ENCODE measurements at places on chromosomes 3 and 15. TPM values are rescaled to one million over a fixed set of nuclear protein-coding genes. Genes with fewer than 3 reads are reported as not detected.

GRCh38 chr3:25584011-25584789 lies 80.5 kb downstream of the TOP2B start:
- H3K4me1 ChIP-seq, result peaks cover 14% of the 10 kb centered on the region
- no peak overlapping the region for H3K4me3 ChIP-seq
- no peaks in the 10 kb centered on the region for H3K27me3 ChIP-seq
- H3K36me3 ChIP-seq, result no peaks in the 10 kb centered on the region

Gene ULK3
- 55.3 TPM for polyA plus RNA-seq

Gene TYRO3
- 8.7 TPM for polyA plus RNA-seq

Gene ATRIP
- 5.6 TPM for polyA plus RNA-seq

DNA sequence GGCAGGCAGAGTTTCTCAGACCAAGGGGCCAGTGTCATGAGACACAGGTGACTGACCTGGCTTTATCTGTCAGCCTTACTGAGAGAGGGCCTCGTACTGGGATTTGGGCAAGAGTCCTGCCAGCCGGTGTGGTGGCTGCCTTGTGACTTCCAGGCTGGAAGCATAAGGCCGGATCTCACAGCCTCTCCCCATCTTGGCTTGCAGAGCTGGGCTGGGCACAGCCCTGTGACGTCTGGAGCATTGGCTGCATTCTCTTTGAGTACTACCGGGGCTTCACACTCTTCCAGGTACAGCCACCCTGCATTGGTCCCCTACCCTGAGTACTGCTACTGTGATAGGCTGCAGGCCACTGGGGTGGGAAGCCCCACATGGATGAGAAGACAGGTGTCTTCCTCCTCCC lies 12.1 kb downstream of the CLK3 start:
- DNase-seq, result no peak
- no peak overlapping the region for H3K27ac ChIP-seq
- H3K27me3 ChIP-seq, result no peaks in the 10 kb centered on the region
- peaks cover 31% of the 10 kb centered on the region for H3K36me3 ChIP-seq
- H3K4me3 ChIP-seq, result no peak overlapping the region
- no peaks in the 10 kb centered on the region for H3K4me1 ChIP-seq

DNA sequence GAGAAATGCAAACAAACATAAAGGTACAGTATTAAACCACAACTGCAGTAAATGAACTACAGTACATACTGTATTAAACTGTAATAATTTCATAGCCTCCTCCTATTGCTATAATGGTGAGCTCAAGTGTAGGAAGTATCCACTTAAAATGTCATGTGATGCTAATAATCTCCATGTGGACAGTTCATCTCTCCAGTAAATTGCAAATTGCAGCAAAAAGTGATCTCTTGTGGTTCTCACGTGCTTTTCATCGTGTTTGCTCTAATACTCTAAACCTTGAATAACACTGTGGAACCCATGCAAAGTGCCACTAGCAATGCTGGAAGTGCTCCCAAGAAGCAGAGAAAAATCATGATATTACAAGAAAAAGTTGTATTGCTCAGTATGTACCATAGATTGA lies 9.2 kb upstream of the FNDC3B start:
- H3K27ac ChIP-seq, result no peak overlapping the region
- no peaks in the 10 kb centered on the region for H3K4me1 ChIP-seq
- no peaks in the 10 kb centered on the region for H3K36me3 ChIP-seq
- H3K27me3 ChIP-seq, result no peaks in the 10 kb centered on the region
- no peak overlapping the region for H3K4me3 ChIP-seq

Gene GLDN
- not detected for polyA plus RNA-seq

DNA sequence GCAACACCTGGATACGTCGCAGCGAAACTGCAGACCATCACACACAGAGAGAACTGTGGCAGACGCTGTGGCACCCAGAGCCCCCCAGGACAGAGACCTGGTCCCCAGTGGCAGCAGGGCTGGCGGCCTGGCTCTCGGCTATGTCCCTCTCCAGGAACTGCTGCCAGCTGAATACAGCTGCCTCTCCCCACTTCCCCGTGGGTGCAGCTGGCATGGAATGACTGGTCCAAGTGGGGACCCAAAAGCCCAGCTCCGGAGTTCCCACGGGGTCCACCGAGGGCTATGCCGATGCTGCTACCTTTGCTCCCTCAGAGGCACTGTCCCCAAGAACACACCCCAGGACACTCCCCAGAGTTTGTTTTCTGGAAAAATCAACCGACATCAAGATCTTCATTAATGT lies 67.8 kb upstream of the GATA2 start:
- no peak overlapping the region for H3K27ac ChIP-seq
- peaks cover 8% of the 10 kb centered on the region for H3K4me1 ChIP-seq
- H3K36me3 ChIP-seq, result no peaks in the 10 kb centered on the region
- no peaks in the 10 kb centered on the region for H3K27me3 ChIP-seq

- H3K4me1 ChIP-seq, result no peaks in the 10 kb centered on the region
- H3K4me3 ChIP-seq, result no peak overlapping the region
- no peaks in the 10 kb centered on the region for H3K27me3 ChIP-seq
- DNase-seq, result no peak
Measured at GRCh38 chr15:91263632-91264531, 163.8 kb downstream of the SV2B start.

GRCh38 chr3:172592898-172593669 lies 69.9 kb upstream of the TNFSF10 start:
- H3K27ac ChIP-seq, result no peak overlapping the region
- no peak for DNase-seq
- no peaks in the 10 kb centered on the region for H3K36me3 ChIP-seq
- no peaks in the 10 kb centered on the region for H3K4me1 ChIP-seq
- no peaks in the 10 kb centered on the region for H3K27me3 ChIP-seq
- no peak overlapping the region for H3K4me3 ChIP-seq

GRCh38 chr3:71955240-71956068 lies 170.5 kb upstream of the PROK2 start:
- H3K4me3 ChIP-seq, result no peak overlapping the region
- H3K36me3 ChIP-seq, result no peaks in the 10 kb centered on the region
- H3K27ac ChIP-seq, result no peak overlapping the region
- peak; percentile 77 for DNase-seq
- no peaks in the 10 kb centered on the region for H3K4me1 ChIP-seq

Gene ITIH1
- not detected for polyA plus RNA-seq

- no peaks in the 10 kb centered on the region for H3K36me3 ChIP-seq
- no peaks in the 10 kb centered on the region for H3K27me3 ChIP-seq
- H3K4me1 ChIP-seq, result no peaks in the 10 kb centered on the region
- H3K27ac ChIP-seq, result no peak overlapping the region
- no peak for DNase-seq
- H3K4me3 ChIP-seq, result no peak overlapping the region
Measured at GRCh38 chr3:134809427-134810051, 14.5 kb downstream of the EPHB1 start.

DNA sequence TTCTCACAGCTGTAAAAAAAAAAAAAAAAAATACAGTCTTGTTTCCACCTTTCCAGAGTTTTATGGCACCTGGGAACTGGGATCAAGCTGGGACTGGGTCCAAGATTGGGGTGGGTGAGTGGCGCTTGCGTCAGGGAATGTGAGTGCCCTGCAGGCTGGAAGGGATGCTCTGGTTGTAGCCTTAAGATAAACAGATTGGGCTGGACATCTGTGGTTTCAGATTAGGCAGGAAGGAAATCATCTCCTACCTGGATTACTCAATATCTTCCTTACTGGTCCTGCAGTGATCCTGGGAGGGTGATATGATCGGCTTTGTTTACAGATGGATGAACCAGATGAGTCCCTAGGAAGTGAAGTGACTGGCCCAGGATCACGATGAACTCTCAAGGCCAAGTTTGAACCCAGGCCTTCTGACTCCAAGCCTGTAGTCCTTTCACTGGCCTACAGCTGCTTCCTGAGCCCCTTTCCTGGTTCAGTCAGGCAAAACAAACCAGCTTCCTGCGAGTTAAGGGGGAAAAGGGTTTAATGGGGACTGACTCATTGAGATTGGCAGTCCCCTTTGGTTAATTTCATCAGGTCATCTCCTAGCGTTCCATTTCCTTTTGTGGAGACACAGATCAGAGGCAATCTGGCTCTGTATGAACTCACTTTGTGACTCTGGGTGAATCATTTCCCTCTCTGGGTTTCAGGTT lies 179.8 kb downstream of the THSD4 start:
- peak overlapping the region; percentile 98 for H3K27ac ChIP-seq
- H3K4me1 ChIP-seq, result peaks cover 14% of the 10 kb centered on the region
- no peaks in the 10 kb centered on the region for H3K27me3 ChIP-seq
- H3K4me3 ChIP-seq, result peak overlapping the region; percentile 24
- DNase-seq, result no peak
